Chondrocyte (in vitro differentiated cells): ENCODE measurements at places on chromosomes 4 and X. TPM values are rescaled to one million over a fixed set of nuclear protein-coding genes. Genes with fewer than 3 reads are reported as not detected.

LDB2 gene
- total RNA-seq: 1.5 to 6.3 TPM (median 2.0 TPM) in 3 replicates

GRCh38 chrX:320126-320783 lies 1.7 kb upstream of the GTPBP6 start:
- H3K4me1 ChIP-seq: peaks cover 28% of the 10 kb centered on the region
- peak overlapping the region; percentile 54 for H3K27ac ChIP-seq
- peak overlapping the region; percentile 82 for H3K4me3 ChIP-seq
- H3K36me3 ChIP-seq: no peaks in the 10 kb centered on the region
- no peaks in the 10 kb centered on the region for H3K27me3 ChIP-seq

DNA sequence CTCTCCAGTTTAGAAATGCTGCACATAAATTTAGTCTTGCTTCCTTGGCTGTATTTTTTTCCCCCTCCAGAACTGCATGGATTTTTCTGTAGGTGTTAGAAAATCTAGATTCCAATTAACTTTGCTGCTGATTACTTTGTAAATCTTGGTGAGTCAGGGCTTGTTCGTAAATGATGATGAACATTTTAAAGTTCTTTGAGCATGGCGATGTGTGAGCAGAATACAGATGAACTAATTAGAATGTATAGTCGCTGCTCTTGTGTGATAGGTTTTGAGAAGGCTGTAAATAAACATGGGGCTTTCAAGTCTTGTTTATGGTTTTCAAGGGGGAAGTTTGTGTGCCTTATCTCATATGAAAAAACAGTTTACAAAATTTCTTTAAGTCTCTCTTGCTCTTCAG lies 23.3 kb downstream of the LIMCH1 start:
- H3K27ac ChIP-seq: no peak overlapping the region
- no peak for DNase-seq
- no peak overlapping the region for H3K4me3 ChIP-seq
- peaks cover 2% of the 10 kb centered on the region for H3K36me3 ChIP-seq
- peaks cover 32% of the 10 kb centered on the region for H3K27me3 ChIP-seq
- H3K4me1 ChIP-seq: no peaks in the 10 kb centered on the region

- H3K27ac ChIP-seq: peak overlapping the region; percentile 18
- H3K27me3 ChIP-seq: no peaks in the 10 kb centered on the region
- no peak for DNase-seq
- H3K36me3 ChIP-seq: peaks cover 2% of the 10 kb centered on the region
- H3K4me1 ChIP-seq: peaks cover 15% of the 10 kb centered on the region
- H3K4me3 ChIP-seq: no peak overlapping the region
Measured at GRCh38 chrX:19602866-19603622, 87.7 kb upstream of the MAP3K15 start.

DNA sequence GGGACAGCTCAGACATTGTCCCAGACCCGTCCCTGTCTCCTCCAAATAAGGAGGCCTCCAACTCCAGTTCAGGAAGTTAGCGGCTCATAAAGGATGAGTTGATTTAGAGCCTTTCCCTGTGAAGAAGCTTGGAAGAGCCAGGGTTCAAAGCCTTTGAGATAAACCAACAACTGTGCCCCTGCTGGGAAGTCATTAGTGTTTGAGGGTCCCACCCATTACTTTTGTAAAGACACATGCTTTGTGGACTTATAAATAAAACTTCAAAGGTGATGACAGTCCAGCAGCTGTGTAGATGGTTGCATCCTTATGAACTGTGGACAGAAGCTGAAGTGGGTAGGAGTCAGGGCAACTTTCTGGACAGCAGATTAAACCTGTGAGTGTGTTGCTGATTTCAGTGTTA lies 86.0 kb upstream of the PGRMC2 start:
- H3K27me3 ChIP-seq: no peaks in the 10 kb centered on the region
- H3K4me3 ChIP-seq: no peak overlapping the region
- DNase-seq: no peak
- peaks cover 31% of the 10 kb centered on the region for H3K4me1 ChIP-seq
- peaks cover 6% of the 10 kb centered on the region for H3K36me3 ChIP-seq
- H3K27ac ChIP-seq: no peak overlapping the region
